Cerebellum (tissue), 4 donors: ENCODE measurements at places on chromosomes 11 and 22.

GRCh38 chr11:120182790-120183491 lies 27.9 kb upstream of the OAF start:
- no peak for DNase-seq

DNA sequence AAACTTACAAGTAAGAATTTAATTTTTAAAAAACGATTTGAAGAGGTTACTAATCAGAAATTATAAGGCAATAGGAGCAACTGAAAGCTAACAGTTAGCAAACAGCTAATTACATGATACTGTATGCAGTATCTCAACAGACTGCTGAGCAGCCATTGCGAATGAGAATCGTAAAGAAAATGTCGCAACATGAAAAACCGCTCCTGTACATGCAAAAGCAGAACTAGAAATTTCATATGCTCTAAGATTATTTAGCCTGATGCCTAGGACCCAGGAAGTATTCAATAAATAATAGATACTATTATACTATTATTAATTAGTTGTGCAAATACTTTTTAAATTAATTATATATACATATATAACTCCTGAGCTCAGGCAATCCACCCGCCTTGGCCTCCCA lies 48.7 kb upstream of the EP300 start:
- DNase-seq = no peak

- no peak for DNase-seq
Observed at GRCh38 chr11:61267437-61267841, 26.5 kb downstream of the PGA5 start.

- no peak for DNase-seq
Observed at GRCh38 chr11:120759046-120759445, 247.5 kb downstream of the GRIK4 start.

DNA sequence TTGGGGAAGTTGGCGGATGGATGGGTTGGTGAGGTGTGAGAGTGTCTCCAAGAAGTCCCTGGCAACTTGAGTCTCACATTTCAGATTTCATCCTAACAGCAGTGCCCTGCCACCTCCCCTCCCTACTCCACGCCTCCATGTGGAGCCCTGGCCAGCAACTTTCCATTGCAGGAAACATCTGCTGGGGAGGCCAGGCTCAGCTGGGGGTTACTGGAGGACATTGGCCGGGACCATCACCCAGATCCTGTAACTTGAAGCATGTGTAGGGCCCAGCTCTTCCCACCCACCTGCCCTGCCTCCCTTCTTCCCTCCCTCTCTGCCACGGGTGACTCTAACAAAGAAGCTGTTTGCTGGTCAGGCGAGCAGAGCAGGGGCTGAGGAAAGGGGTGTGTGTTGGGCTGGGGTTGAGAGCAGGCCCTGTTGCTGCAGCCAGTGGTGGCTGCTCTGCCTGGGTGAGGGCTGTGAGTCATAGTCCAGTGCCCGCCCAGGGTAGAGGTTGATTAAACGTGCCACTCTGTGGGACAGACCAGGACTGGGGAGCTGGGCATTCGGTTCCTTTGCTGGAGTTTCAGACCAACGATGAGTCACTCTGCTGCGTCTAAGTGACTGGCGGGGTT lies 64.0 kb downstream of the SCN3B start:
- no peak for DNase-seq

GRCh38 chr11:70490208-70490607 lies 91.9 kb downstream of the CTTN start:
- DNase-seq = no peak

- DNase-seq = no peak
Observed at GRCh38 chr11:127273593-127274327, 273.2 kb upstream of the KIRREL3 start.

DNA sequence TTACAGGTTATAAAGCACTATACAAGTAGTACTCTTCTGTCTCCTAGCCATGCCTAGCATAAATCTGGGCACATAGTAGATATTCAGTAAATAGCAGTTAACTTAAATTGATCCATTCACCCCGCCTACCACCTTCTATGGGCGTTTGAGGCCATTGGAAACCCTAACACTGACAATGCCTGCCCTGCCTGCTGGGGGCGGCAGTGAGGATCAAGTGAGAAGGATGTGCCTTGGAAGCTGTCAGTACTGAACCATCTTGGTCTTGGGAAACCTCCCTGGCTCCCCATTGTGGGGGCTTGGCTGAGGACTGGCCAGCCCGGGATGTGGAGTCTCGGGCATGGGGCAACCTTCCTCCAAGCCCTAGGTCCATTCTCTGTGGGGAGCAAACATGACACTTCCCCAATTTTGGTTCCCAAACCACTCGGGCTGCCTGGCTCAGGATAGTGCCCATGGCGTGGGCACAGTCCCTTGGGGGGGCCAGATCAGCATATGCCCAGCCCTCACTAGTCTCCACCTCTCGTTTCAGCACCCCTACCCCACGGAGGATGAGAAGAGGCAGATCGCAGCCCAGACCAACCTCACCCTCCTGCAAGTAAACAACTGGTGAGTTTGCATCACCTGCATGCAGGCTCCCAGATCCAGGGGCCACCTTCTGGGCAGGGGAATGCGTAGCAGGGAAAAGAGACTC lies 67.4 kb downstream of the FEZ1 start:
- DNase-seq = no peak

GRCh38 chr11:86595451-86595850 lies 77.0 kb downstream of the ME3 start:
- no peak for DNase-seq

DNA sequence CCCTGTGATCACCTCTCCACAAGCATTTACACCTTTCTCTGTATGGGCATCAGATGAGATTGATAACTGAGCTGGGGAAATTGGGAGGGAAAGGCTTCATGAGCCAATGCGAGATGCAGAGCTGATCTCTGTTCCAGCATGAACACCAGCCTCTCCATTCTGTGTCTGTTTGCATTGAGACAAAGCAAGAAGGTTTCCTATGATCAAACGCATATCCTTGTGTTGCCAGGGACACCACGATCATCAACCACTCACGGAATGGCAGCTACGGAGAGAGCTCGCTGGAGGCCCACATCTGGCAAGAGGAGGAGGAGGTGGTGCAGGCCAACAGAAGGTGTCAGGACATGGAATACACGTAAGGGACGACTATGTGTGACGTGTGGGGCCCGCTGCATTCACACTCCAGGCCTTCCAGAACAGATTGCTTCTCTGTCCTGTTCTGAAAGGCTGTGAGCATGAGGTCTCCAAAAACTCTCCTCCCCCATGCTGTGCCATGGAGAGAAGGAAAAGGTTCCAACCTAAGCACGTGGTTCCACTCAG lies 96.4 kb downstream of the AMOTL1 start:
- DNase-seq = no peak

DNA sequence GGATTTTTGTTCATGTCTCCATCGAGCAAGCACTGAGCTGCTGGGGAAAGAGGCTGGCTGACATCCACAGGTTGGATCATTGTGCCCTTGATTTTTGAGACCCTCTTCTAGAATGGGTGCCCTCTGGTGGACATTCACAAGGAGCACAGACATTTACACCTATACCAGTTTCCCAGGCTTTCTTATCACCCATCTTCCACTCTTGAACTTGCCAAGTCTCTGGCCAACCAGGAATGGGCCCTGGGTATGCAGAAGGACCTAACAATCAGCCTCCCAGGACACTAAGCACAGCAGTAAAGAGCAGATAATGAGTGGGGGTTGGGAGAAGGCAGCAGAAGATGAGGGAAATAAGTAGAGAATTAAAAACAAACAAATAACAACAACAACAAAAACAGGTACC lies 5.7 kb upstream of the INTS4 start:
- DNase-seq = peak; percentile 48

DNA sequence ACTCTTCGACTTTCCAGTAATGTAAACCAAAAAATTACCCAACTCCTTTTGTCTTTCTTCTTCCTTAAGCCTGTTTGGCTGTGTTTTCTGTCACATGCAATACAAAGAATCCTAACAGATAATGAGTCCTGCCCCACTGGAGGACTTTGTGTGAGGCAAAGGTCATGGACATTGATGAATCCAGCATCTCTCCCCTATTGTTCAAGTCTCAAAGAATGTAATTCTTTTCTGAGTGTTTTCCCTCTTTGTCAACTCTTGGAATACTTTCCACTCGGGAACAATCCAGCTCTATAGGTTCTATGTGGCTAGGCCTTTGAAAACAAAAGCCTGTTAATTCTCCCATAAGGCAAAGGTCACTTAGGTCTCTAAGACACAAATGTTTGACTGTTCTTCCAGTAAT lies 100.7 kb downstream of the FAR1 start:
- no peak for DNase-seq

- DNase-seq = peak; percentile 8
Observed at GRCh38 chr11:31340903-31341572, 28.5 kb downstream of the DCDC1 start.

- DNase-seq = no peak
Observed at GRCh38 chr22:37521236-37521739, 2.1 kb upstream of the CARD10 start.

DNA sequence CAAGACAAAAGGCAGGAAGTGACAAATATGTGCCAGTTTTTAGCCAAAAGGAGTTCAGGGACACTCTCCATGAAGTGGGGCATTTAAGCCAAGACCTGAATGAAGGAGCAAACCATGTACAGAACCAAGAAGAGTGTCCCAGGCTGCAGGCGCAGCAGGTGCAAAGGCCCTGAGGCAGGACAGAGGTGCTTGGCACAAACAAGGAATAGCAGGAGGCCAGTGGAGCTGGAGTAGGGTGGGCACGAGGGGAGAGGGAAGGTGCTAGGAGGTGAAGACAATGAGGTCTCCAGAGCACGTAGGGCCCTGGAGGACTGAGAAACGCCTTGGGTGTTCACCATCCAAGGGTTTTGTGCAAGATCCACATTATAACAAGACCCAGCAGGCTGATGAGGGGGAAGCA lies 474.1 kb downstream of the MN1 start:
- DNase-seq = no peak

DNA sequence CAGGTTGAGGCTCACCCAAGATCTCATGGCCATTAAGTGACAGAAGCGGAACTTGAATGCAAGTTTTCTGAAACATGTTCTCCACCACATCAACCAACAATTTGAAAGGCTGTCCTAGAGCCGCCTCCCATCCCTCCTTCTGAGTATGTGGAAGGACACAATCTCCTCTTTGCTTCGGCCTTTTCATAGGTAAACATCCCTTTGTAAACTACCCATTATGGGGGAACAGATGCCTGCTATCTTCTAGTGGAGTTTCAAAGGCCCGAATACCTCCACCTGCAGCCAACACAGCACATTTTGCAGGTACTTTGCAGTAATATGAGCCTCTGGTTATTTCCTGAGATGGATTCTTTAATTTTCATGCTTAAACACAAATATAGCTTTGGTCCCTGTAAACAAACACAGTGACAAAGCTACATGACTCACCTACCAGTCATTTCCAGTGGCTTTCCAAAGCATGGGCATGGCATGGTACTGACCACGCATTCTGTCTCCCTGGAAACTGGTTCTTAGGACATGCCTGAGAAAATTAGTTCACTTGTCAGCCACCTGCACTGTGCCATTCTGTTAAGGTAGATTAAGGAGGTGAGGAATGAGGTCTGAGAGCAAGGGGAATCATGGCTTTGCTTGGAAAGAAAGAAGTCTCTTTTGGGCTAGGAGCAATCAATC lies 60.2 kb downstream of the EHF start:
- DNase-seq = no peak
